ENCODE measurements at places on chromosomes 2 and 18.

GRCh38 chr2:32706815-32707579 is 79.1 kb downstream of the TTC27 start:
- no peak for ATAC-seq

GRCh38 chr2:231674587-231675338 is 33.6 kb upstream of the PTMA start:
- ATAC-seq = peak; percentile 63

DNA sequence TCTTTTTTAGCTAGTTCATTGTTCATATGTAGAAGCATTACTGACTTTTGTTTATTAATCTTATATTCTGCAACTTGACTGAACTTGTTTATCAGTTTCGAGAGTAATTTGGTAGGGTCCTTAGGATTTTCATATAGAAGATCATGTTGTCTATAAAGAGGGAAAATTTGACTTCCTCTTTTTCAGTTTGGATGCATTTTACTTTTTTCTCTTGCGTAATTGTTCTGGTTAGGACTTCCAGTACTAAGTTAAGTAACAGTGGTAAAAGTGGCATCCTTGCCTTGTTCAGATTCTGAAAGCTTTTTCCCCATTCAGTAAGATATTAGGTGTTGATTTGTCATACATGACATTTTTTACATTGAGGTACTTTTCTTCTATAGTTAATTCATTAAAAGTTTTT is 726.0 kb downstream of the KCNJ3 start:
- ATAC-seq = no peak

DNA sequence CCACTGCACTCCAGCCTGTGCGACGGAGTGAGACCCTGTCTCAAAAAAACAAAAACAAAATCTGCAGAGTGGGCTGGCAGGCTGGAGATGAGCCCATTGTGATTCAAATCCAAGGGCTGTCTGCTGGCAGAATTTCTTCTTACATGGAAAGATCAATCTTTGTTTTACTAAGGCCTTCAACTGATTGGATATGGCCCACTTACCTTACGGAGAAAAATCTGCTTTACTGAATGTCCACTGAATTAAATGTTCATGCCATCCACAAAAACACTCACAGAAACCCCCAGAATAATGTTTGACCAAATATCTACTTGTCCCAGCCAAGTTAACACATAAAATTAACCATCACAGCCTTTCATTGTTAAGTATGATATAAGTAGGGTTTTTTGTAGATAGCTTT is 8.3 kb upstream of the FMNL2 start:
- no peak for ATAC-seq

DNA sequence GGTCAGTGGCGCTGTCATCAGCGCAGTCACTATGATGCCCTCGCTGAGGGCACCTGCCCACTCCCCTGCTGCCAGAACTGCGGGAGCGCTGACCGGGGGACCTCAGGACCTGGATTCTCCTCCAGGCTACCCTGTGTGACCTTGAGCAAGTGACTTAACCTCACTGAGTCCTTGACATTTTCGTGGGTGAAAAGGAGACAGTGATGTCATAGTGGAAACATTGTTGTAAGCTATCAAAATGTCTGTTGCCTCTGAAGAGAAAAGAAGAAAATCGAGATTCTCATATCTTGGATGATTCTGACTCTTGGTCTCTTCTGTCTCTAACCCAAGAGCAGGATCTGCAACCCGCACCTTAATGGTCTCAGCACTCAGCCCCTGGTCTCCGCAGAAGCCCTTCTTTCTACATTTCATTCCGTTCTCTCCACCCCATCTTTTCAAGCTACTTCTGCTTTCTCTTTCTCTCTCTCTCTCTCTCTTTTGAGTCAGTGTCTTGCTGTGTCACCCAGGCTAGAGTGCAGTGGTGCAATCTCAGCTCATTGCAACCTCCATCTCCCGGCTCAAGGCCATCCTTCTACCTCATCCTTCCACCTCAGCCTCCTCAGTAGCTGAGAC is 978 bp upstream of the TUBA4A start:
- ATAC-seq = peak; percentile 60

DNA sequence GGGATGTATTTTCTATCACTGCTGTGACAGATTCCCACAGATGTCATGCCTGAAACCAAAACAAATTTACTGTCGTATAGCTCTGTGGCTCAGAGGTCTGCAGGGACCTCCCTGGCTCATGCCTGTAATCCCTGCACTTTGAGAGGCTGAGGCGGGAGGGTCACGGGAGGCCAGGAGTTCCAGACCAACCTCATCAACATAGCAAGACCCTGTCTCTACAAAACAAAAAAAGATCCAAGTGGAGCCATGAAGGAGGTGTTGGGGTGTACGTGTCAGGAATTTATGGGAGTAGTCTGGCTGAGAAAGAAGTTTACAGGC is 51.0 kb upstream of the FAHD2A start:
- ATAC-seq = no peak

- no peak for ATAC-seq
Measured at GRCh38 chr2:213228638-213229037, 55.6 kb upstream of the SPAG16 start.
